ENCODE measurements at places on chromosomes 2 and 18.

- peak; percentile 86 for DNase-seq
Measured at GRCh38 chr18:76619261-76619620, 124.2 kb upstream of the ZNF516 start.

- DNase-seq = no peak
Measured at GRCh38 chr2:2901384-2902345, 476.0 kb downstream of the EIPR1 start.

DNA sequence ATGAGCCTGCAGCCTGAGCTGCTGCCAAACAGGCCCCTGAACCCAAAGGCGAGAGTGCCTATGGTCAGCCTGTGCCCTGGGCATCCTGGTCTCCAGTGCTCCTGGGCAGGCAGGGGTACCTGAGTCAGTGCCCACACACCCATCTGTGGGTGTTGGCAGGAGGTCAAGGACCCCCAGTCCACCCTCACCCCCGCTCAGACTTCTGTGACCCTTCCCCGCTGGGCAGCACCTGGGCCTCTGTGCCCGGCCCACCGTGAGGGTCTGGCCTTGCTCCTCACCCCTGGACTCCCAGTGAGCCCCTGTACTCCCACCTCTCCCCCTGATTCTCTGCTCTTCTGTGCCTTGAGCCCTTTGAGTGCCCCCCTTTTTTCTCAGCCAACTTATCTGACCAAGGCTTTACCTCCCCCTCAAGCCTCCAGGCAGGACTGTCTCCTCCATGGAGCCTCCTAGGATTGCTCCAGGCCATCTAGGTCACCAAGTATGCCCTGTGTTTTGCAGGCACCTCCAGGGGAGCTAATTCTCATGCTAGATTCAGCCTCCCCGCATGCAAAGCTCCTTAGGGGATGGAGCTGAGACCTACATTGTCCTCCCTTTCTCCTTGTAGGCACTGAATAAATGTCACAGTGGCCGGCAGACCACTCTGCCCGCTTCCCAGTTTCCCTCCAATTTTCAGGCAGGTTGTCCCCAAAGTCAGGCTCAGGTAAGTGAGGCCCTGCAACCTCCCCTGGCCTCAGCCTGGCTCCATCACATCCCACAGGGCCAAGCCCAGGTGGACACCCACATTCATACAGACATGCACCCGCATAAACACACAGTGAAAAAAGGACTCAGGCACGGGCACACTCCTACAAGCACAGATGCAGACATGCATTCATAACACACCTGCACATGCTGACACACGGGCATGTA lies 21.9 kb upstream of the PTMA start:
- no peak for DNase-seq

DNA sequence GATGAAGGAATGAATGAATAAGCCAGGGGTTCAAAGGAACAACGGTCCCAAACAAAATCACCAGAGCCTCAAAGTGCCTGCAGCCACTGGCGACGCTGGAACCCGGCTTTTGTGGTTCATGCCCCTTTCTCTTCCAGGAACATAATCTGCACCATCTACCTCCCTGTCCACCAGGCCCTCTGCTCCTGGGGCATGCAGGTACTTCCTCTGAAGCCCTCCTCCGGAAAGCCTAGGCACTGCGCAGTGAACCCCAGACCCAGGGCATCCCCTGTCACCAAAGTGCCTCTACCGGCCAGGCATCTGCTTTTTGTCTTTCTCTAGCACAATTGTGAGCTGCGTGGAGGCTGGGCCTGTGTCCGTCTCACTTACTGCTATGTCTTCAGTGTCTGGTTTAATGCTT lies 98.6 kb upstream of the TMEM200C start:
- DNase-seq = no peak

DNA sequence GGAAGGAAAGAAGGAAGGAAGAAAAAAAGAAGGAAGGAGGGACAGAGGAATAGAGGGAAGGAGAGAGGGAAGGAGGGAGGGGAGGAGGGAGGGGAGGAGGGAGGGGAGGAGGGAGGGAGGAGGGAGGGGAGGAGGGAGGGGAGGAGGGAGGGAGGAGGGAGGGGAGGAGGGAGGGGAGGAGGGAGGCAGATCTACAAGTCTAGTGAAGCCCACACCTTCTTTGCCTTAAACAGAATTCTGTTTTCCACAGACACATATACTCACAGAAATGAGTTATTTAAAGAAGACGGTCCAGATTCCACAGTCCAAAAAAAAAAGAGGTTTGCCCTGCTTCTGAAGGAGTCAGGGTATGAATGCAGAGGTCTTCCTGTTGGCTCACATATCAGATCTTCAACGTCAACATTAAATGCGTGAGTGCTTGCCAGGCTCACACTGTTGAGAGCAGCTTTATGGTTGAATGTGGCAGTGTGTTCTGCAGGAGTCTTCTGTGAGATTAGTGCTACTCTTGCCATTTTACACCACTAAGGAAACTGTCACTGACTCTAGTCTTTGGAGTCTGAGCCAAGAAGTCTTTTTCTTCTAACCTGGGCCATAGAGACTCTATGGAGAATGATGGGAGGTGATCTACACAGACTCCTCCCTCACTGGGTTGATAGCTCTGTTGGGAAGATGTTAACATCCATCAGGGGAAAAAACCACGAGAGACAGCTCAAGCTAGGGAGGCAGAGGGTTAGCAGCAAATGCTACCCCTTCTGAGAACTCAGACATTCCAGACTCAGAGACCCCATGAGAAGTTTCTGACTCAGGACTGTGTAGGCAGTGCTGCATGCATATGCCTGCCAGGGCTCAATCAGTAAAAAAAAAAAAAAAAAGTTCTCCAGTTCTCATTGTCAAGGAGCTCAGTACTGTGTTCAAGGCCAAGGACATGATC lies 23.3 kb downstream of the PAX8 start:
- peak; percentile 17 for DNase-seq

- no peak for DNase-seq
Measured at GRCh38 chr18:5842653-5843052, 52.7 kb downstream of the TMEM200C start.

All from fibroblast of pulmonary artery (primary cell).